ENCODE measurements at places on chromosomes 1 and 21. TPM values are rescaled to one million over a fixed set of nuclear protein-coding genes. Genes with fewer than 3 reads are reported as not detected.

DNA sequence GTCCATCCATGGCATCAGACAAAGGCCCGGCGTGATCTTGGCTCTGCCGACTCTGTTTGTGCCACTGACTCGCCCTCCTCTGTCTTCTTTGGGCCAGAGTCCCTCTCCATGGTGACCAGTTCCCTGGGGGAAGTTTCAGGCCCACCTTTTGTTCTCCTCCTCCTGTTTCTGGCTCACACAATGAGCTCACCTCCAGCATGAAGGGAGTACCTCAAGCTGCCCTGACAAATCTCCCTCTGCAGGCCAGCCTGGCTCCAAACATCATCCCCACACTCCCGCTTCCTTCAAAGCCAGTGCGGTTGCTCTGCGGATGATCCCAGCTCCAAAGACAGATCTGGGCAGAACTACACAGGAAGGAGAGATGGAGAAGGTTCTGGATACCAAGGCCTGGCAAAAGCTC is 576.6 kb downstream of the NPHP4 start:
- DNase-seq: no peak

GIPC2 gene
- total RNA-seq: 34.7 TPM

DNA sequence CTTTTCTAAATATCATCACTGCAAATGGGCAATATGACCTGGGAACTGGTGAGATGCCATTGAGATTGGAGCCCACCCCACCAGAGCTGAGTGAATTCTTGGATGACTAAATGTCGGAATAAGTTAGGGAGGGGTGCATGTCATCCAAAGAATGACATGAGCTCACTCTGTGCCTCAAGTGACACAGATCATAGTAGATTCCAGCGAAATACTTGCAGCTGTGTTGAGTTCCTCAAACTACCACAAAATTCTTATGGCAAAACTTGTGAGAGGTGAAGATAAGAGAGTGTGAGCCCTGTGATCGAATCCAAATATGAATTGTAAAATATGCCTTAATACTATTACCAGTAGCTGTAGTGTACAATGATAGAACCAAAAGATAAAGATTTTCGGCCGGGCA is 2.3 kb upstream of the TCP10L start:
- no peak for DNase-seq

GRCh38 chr21:29193072-29193471 is 62.6 kb downstream of the MAP3K7CL start:
- no peak for DNase-seq

DNA sequence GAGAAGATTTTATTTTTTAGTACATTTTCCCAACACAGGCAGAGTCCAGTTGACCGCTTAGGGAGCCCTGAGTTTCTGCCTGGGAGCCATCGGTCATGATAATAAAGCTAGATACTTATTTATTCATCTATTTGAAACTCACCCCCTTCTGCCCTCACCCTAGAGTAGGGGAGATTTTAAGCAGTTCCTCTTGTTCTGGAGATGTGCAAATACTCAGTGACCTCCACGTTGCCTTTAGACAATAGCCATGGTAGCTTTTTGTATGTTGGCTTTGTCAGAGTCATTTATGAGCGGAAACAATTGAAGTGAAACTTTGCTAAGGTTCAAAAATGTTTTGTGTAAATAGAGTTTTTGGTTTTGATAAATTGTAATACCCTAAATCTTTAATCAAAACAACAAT is 45.7 kb upstream of the PLPPR4 start:
- DNase-seq: no peak

DNA sequence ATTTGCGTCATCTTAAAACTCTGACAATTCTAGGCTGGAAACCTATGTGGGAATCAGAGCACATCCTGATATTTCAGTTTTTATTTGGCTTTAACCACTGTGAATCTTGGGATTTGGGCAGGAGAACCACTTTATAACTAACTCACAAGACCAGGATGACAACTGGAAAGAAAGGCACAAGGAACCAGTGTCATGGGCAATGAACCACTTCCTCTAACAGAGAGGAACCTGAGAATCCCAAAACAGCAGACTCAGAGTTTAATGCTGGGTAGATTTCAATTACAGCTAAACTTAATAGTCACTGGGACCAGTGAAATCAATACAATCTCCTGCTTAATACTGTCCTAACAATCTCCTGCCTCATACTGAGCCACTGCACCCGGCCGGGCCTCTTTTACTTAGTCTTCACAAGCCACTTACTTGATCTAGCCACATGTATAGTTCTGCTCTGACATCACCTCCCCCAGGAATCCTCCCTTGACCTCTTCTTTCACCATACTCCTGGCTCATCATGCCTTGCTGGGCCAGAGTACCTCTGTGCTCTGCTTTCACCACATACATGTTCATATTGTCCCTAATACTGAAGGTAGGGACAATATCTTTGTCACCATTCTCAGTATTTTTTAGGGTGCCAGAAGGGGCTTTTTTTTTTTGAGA is 20.2 kb upstream of the SLFNL1 start:
- DNase-seq: no peak

DNA sequence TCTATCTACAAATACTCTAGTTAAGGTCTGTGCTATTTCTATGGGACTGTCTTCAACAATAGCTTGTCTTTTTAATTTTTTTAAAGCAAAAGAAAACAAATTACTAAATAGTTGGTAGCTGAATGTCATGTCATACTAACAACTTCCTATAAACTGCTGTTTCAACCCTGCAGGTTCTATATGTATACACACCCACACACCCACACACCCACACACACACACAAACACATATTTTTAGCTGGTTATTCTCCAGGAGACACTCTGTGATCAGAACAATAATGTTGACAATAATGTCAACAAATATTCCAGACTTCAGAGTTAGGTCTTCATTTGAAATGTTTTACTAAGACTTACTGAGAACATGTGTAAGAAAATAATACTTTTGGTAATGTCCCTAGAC is 66.7 kb downstream of the AK5 start:
- DNase-seq: no peak

DNA sequence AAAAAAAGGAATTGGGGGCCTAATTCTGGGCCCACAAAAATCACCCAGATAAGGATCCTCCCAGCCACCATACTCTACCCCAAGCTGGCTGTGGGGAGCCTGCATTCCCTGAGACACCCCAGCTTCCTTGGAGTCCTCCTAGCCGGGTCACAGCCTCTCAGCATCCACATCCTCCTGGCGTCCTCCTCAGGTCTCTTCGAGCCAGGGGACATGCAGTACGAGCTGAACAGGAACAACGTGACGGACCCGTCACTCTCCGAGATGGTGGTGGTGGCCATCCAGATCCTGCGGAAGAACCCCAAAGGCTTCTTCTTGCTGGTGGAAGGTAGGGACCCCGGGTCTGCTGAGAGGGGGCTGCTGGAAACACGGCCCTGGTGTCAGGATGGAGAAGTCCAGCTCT is 64.3 kb downstream of the ALPL start:
- peak; percentile 27 for DNase-seq

GRCh38 chr1:69055194-69055593 is 512.5 kb upstream of the LRRC7 start:
- no peak for DNase-seq

PLCH2 gene
- total RNA-seq: 1.9 TPM

MAST2 gene
- total RNA-seq: 158 TPM

LIN9 gene
- total RNA-seq: 4.4 TPM

- no peak for DNase-seq
Observed at GRCh38 chr1:29258976-29259801, 22.9 kb downstream of the PTPRU start.

- DNase-seq: no peak
Observed at GRCh38 chr21:42696501-42697040, 43.1 kb downstream of the PDE9A start.

MAEL gene
- not detected for total RNA-seq

GRCh38 chr1:42924851-42925760 is 33.6 kb downstream of the SLC2A1 start:
- DNase-seq: peak; percentile 50

DNA sequence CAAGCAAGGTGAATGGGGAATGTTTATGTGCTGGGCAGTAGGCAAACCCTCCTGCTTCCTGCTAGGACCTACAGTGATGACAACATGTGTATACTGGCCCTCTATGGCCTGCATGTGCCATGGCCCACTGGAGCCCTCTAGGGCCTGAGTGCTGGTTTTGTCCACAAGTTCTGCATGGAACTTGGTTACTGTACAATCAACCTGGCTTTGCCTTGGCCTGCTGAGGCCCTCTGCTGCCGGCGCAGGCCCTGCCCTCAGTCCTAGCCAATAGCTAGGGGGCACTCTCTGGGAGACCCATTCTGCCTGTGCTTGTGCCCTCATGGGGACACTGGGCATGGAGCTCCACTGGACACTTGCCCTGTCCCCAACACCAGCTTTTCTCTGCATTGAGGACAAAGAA is 138.6 kb upstream of the NGF start:
- DNase-seq: no peak

SLC22A15 gene
- 2.4 TPM for total RNA-seq

DNA sequence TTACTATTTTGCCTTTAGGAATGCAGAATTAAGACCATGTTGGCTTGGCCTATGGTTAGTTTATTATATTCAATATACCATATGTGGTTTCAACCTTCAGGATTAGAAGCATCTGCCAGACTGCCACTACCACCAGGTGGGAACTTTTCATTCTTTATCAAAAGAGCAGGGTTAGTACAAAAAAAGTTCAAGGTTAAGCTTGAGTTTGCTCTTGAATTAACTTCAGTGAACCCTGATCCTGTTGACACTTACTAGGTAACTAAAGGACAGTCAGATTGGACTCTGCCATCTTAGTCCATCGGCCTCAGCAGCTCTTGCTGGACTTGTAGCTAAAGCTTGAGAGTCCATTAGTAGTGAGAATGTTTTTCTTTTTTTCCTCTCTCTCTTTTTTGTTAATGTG is 22.1 kb downstream of the CLIC4 start:
- no peak for DNase-seq

- no peak for DNase-seq
Observed at GRCh38 chr1:156676820-156677615, at the start of gene NES. TSS of gene NES (minus strand) at chr1:156677407. CDS start at chr1:156677264, 143 bp downstream.

TMEM82 gene
- 16.8 TPM for total RNA-seq

DNA sequence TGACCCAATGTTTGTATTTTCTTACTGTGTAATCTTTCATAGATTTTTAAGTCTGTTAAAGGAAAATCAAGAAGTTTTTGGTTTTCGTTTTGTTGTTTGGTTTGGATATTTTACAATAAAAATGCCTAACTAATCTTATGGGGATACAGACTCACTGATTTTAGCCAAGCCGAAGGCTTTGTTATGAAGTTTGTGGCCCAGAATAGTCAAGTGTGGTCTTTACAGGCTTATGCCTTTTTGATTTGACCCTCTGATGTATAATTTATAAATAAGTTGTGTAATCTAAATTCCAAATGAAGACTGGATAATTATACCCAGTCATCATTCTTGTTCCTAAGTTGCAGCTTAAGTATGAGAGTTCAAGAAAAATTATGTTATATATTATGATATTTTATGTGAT is 739.3 kb downstream of the ADGRL2 start:
- no peak for DNase-seq
